ENCODE measurements at places on chromosomes 4 and X.
A peak's percentile ranks its signal among the peaks of the same experiment; 100 is the strongest.

DNA sequence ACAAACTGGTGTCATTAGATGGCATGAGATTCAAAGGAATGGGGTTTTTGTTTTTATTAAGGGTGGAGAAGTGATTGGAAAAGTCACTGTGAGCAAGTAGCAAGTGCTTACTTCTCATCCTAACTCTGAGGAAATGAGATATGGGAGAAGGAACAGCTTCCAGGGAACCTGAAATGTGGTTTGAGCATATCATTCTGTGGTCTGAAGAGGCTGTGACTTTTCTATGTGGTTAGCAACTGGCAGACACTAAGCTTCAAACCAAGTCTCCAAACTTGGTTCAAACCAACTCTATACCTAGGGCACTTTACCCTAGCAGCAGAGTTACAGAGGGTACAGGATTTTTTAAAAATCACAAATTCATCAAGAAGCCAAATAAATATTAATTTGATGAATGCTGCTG lies 58.2 kb downstream of the DCLK2 start:
- DNase-seq: no peak

GRCh38 chrX:17459008-17459611 lies 84.1 kb downstream of the NHS start:
- no peak for DNase-seq

- DNase-seq: no peak
Measured at GRCh38 chr4:158169931-158170690, 2.7 kb downstream of the GASK1B start.

DNA sequence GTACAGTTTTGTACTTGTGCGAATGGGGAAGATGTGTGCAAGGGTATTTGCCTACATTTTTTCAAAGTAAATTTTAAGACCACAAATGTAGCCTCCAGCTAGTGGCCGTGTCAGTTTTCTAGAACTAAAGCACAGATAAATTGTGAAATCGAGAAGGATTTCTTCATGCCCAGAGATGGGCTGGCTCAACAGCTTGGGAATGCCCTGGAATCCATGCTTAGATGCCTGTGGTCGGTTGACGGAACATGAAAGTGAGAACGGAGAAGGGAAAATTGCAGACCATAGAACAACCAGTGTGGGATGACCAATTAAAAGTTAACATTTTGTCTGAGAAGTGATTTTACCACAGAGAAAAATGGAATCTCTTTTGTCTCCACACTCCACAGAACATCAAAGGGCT lies 73.2 kb upstream of the VCX2 start:
- DNase-seq: no peak

GRCh38 chr4:142312391-142312790 lies 533.7 kb downstream of the INPP4B start:
- no peak for DNase-seq

- DNase-seq: no peak
Measured at GRCh38 chr4:85965529-85965928, 394.3 kb downstream of the MAPK10 start.

- DNase-seq: no peak
Measured at GRCh38 chr4:61374447-61374891, 174.3 kb downstream of the ADGRL3 start.

- no peak for DNase-seq
Measured at GRCh38 chrX:69493193-69493592, 10.9 kb upstream of the NALF2 start.

GRCh38 chr4:183960046-183960420 lies 54.9 kb downstream of the STOX2 start:
- peak; percentile 52 for DNase-seq

DNA sequence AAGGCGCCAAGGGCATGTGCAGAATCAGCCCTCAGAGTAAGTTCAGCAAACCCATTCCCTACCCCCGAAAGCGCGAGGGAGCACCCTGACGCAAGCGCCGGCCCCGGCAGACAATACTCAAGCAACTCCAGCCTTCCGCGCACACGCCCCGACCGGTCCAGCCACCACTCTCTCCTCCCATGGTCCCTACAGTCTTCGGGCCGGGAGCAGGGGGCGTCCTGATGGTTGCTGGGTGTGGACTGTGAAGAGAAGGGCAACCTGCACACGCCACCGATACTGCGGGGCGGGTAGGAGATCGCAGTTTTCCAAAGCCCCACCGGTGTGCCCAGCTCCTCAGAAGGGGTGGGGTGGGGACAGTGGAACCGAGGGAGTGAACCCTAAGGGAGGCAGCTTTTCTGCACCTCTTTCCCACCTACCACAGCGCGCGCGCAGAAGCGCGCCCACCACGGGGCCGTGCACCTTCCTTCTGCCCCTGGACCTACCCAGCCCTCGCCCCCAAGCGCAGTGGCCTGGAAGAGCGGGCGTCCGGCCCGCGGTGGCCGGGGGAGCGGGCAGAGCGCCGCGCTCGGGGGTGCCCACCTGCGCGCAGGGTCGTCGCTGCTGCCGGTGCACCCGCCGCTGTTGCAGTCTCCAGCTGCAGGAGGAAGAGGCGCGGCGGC lies 650.2 kb upstream of the DIPK2B start:
- no peak for DNase-seq

- no peak for DNase-seq
Measured at GRCh38 chrX:85017721-85018120, 14.0 kb downstream of the APOOL start.

- DNase-seq: no peak
Measured at GRCh38 chr4:78121338-78121904, 64.3 kb downstream of the FRAS1 start.

DNA sequence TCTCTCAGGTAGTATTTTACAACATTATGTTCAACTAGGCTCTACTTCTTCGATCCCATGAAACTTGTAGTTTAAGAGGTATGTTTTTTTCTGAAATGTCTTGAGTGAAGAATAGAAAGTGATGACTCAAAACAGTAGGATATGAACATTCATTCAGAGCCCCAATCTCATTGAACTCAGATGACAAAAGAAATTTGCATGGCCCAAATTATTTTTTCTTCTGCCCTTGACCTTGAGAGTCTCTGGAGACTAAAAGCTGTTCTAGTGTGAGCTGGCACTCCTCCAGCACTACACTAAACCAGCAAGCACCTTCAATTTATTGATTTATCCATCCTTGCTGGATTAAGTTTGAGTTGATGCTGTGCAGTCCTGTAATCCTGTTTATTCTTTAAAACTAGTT lies 4.0 kb downstream of the DCLK2 start:
- peak; percentile 5 for DNase-seq

GRCh38 chr4:158816955-158817354 lies 48.1 kb downstream of the FNIP2 start:
- no peak for DNase-seq

- no peak for DNase-seq
Measured at GRCh38 chr4:55965585-55965984, 16.8 kb downstream of the CEP135 start.

DNA sequence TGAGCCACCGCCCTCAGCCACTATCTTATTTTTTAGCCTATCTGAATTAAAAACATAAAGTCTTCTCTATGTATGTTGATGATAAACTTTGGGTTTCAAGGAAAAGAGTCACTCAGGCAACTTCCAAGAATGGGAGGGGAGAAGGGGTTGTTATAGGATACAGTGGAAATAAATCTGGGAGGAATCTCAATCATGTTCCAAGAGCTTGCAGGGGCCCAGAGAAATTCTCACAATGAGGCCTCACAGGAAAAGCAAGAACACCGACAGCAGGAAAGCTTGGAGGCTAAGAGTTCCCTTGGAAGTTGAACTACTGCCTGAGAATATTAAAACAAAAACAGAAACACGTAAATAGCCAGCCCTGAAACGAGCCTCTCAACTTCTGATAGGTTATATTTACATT lies 384.6 kb upstream of the IGFBP7 start:
- no peak for DNase-seq

- no peak for DNase-seq
Measured at GRCh38 chr4:53273726-53274125, 92.1 kb downstream of the SCFD2 start.

DNA sequence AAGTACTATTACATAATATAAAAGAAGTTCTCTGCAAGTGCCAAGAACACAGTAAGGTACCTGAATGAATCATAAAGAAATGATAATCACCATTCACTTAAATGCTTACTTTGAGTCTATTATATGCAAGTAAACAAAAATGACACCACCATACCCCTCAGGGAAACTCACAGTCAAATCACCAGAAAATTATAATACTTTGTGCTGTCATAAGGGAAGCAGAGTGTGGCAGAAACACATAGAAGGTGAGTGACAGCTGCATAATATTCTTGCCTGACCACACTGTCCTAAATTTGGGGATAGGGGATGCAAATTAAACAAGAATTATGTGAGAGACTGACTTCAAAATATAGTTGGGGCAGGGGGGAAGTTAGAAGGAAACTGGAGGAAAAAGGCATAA lies 12.9 kb downstream of the CCNI start:
- DNase-seq: no peak

DNA sequence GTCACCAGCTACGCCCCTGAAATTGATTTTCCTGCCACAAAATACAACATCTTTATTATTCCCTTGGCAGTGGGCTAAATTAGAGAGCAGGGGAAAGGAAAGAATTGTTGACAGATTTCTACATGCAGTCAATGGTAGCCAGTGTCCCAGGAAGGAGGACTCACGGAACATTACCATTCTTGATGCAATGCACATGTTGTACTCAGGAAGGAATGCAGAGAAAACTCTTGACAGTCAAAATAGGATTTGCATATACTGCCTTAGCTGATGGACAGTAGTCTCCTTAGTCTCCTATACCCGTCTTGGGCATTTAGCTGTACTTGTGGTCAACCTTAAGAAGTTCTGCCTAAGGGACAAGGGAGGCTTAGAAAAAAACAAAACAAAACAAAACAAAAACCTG lies 158.0 kb upstream of the GYPA start:
- no peak for DNase-seq

- DNase-seq: no peak
Measured at GRCh38 chr4:167779280-167779679, 313.1 kb upstream of the ANXA10 start.

GRCh38 chr4:186249785-186250754 lies 15.9 kb upstream of the F11 start:
- no peak for DNase-seq

- no peak for DNase-seq
Measured at GRCh38 chr4:25022766-25023165, 8.0 kb downstream of the LGI2 start.

DNA sequence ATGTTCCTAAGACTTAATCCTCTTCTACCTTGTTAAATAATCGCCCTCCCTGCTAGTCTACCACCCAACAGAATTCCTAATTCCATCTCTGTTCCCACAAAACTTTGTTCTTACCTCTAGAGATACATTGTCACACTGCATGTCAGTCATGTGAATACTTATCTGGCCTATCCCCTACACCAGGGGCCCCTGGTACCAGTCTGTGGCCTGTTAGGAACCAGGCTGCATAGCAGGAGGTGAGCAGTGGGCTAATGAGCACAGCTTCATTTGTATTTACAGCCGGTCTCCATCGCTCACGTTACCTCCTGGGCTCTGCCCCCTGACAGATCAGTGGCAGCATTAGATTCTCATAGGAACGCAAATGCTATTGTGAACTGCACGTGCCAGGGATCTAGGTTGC lies 73.9 kb downstream of the APBB2 start:
- no peak for DNase-seq

DNA sequence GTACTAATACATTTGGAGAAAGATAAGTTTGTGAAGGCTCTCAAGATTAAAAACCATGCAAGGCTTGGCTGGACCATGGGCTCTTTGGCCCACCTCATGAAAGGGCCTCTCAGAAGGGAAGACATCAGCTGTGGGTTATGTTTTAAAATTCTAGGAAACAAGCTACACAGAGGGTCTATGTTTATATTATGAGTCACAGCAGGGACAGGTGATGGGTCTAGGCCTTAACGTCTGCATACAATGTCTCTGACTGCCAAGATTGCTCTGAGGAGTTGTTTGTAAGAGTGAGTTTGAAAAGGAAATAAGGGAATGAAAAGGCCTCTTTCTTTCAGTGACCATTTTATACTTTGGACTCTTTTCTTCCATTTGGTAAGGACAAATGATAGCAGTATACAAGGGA lies 77.0 kb upstream of the ARMCX2 start:
- DNase-seq: no peak

- no peak for DNase-seq
Measured at GRCh38 chrX:78886550-78886949, 58.6 kb upstream of the P2RY10 start.

GRCh38 chr4:41236032-41236431 lies 20.7 kb upstream of the UCHL1 start:
- DNase-seq: no peak

DNA sequence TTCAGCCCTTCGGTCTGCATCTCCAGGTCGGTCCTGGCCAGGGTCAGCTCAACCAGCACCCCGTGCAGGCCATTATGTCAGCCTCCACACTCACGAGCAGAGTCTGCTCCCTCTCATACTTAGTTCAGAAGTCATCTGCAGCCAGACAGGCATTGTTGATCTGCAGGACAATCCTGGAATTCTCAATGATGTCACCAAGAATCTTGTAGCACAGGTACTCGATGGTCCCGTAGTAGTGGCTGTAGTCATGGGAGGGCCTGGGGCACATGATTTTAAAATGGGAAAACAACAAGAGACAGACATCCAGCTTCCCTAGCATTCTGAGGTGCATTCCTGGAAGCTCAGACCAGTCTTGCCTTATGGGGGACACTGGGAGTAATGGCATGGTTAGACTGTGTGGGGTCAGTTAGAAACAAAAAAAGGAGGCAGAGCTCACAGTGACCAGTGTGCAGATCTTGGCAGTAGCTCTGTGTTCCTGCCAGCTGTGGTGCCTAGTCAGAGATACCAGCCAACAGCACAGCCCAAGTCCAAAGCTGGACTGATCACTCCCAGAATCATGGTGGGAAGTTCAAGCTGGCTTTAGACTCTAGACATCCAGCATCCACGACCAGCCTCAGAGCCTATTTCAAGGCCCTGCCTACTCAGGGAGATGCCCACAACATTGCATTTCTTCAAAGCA lies 31.9 kb downstream of the LRIT3 start:
- DNase-seq: no peak

DNA sequence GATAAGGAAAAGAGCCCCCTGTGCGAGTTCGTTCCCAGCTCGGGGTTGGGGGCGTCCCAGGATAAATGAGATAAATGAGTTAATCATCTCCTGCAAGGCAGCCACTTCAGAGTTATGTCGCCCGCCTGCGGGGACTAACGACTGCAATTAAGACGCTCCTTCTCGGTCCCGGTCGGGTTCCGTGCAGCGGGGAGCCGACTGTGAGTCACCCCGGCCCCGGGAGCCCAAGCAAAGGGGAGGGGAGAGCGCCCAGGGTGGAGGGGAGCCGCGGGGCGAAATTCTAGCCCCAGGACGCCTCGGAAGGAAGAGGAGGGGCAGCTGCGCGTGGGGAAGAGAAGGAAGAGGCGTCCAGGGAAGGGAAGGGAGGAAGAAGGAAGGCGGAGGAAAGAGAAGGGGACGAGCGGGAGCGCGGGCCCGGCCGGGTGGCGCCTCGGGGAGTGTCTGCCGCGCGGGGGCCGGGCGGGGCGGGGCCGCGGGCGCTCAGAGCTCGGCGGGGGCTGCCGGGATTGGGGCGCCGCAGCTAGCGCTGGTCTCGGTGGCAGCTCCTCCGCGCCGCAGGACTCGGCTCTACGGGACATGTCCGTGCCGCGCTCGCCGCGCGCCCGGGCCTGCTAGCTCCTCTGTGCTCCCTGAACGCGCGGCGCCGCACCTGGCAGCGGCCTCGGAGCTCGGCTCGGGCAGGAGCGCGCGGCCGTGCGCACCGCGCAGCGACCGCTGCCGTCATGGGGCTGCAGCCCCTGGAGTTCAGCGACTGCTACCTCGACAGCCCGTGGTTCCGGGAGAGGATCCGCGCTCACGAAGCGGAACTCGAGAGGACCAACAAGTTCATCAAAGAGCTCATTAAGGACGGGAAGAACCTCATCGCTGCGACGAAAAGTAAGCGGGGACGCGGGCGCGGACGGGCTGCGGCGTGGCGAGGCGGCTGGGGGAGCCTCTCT lies at the start of gene ARHGAP10:
ARHGAP10 (plus strand) TSS at position 509 of the 938 bp plus-strand sequence; CDS start at position 723, 214 bp downstream.
- no peak for DNase-seq

Measured in NCI-H187 treated with DMSO at 0.1 percent for 48 hours (cell line).